T-helper 9 cell (primary cell): ENCODE measurements at places on chromosomes 7 and 10.

GRCh38 chr10:43817368-43817767, 168.7 kb upstream of the ZNF32 start:
- no peak for DNase-seq

- no peak for DNase-seq
These were observed 135.6 kb downstream of the ATE1 start for GRCh38 chr10:121792198-121792597.

DNA sequence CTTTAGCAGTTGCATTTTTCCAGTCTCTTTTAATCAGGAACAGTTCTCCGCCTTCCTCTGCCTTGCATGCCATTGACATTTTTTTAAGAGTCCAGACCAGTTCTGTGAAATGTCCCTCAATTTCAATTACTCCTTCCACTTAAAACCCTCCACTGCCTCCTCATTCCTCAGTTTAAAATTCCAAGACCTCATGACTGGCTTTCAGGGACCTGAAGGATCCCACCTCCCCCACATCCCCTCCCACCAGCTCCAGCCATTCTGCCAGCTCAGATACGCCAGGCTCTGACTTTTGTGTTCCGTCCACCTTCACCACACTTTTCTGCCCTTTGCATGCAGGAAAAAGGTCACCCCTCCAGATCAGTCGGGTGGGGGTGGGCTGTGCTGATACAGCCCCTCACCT, 8.7 kb downstream of the TNRC18 start:
- DNase-seq: no peak

DNA sequence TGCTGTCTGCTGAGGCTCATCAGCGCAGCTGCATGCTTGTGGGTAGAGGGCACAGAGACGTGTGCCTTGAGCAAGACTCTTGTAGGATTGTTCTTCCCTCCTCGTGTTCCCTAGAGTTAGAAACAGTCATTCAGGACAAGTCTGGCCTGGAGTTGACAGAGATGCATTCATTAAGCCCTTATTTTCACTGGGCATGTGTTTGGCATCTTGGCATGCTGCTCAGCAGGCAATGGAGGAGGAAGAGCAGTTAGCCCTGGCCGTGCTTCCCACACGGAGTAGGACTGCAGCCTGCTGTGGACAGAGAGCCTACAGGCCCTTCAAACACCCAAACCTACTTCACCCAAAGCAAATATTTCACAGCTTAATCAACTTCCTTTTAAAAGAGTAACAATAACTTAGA, 73.0 kb upstream of the GJD4 start:
- no peak for DNase-seq

DNA sequence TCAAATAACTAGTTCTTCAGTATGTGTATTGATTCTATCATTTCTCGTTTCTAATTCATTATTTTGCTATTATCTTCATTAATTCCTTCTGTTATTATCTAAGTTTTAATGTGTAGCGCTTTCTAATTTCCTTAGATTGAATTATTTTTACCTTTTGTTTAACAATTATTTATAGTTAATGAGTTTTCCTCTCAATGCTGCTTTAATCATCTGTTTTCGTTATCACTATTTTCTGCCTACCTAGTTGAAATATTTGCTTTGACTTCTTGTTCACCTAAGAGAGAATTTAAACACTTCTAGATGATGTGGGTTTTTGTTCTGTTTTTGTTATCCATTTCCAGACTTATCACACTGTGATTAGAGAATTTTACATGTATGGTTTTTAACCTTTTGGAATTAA, 37.5 kb upstream of the MTPN start:
- no peak for DNase-seq

- DNase-seq: no peak
These were observed 29.2 kb downstream of the DLD start for GRCh38 chr7:107920048-107920772.
